ENCODE measurements at places on chromosomes 6 and 20.

GRCh38 chr6:24549674-24550353, 55.0 kb downstream of the ALDH5A1 start:
- DNase-seq, result no peak

GRCh38 chr6:56862415-56863175, 92.3 kb upstream of the BEND6 start:
- DNase-seq, result no peak

DNA sequence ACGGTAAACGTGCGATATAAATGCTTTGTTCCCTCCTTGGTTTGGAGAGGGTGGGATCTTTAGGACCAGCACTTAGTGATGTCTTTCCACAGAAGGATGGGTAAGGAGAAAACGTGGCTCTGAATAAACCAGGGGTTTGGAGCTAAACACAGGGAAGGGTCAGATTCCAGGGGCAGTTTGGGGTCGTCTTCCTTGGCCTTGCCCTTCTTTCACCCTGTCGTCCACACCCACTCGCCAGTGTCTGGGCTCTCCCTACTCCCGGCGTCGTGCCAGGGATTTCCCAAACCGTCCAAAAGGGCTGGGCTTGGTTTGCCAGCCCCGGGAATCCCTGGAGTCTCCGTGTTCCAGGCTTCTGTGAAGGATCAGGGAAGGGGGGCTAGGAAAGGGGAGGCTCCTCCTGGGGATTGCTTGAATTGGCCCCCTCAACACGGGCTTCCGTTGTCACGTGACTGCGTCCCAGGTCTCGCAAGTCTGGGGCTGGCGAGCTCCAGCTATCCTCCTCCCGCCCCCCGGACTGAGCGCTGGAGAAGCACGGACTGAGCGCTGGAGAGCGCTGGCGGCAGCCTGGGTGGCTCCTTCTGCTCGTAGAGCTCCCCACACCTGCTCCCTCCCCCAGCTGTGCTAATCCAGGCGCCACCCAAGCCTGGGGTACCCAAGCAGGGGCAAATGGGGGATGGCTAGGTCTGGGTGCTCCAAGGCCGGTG, 9.4 kb upstream of the ARMC12 start:
- DNase-seq, result peak; percentile 86

GRCh38 chr20:33697129-33697528, 10.9 kb upstream of the E2F1 start:
- peak; percentile 81 for DNase-seq

GRCh38 chr6:163576114-163576513, 161.6 kb downstream of the QKI start:
- DNase-seq, result no peak

- no peak for DNase-seq
Measured at GRCh38 chr6:13101985-13102384, 226.4 kb downstream of the TBC1D7 start.
